Activated effector memory CD4-positive, alpha-beta T cell treated with anti-CD3 and anti-CD28 coated beads, Interleukin-2, amount 50 U/mL, for 16 hours (primary cell): ENCODE measurements at places on chromosomes 5 and 9.

DNA sequence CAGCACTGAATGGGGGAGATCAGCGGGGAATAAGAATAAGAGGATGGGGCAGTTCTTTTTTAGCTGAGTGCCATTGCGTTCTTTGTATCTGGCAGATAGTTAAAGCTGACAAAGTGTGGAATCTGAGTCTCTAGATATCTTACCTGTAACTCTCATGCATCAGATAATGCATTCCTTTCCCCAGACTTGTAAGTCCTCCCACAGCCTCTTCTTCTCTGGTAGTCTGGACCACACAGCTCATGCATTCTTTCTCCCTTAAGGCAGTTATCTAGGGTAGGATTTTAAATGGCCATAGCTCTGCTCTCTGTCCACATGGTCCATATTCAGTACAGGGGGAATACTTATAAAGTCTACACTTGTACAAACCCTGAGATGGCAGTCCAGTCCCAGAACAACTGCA, 54.0 kb upstream of the FGF10 start:
- no peak for DNase-seq

- peak; percentile 87 for DNase-seq
Observed at GRCh38 chr5:119343766-119344165, 12.1 kb upstream of the TNFAIP8 start.

- no peak for DNase-seq
Observed at GRCh38 chr5:163908253-163908652, 402.8 kb downstream of the MAT2B start.

- DNase-seq, result no peak
Observed at GRCh38 chr9:82621447-82621846, 441.5 kb downstream of the RASEF start.

DNA sequence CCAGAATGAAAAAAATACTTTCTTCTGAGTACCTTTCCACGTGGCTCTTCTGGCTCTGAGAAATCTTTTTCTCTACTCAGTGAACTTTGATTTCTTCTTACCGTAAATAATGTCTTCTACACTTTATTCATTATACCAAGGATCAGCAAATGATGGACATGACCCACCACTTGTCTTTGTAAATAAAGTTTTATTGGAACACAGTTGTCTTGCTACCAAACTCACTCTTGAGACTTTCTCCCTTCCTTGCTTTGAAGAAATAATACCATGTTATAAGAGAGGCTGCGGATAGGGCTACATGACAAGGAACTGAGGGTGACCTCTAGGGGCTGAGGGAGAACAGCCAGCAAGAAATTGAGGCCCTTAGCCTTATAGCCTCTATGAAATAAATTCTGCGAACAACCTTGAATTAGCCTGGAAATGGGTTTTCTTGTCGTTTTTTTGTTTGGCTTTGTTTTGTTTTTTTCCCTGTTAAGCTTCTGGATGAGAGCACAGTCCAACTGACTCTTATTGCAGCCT, 212.5 kb downstream of the COMMD10 start:
- DNase-seq, result no peak

GRCh38 chr9:75933982-75934381, 43.5 kb downstream of the PCSK5 start:
- DNase-seq, result no peak

- DNase-seq, result no peak
Observed at GRCh38 chr9:76643399-76644117, 120.7 kb upstream of the PCA3 start.

- peak; percentile 89 for DNase-seq
Observed at GRCh38 chr9:113523421-113524141, 60.1 kb downstream of the RGS3 start.

- DNase-seq, result no peak
Observed at GRCh38 chr5:143217804-143218160, 185.7 kb downstream of the NR3C1 start.

GRCh38 chr9:107760469-107761242, 271.1 kb upstream of the KLF4 start:
- DNase-seq, result no peak

- no peak for DNase-seq
Observed at GRCh38 chr9:29514862-29515261, 1941.6 kb upstream of the C9orf72 start.

GRCh38 chr9:128575916-128576315, 23.5 kb downstream of the SPTAN1 start:
- no peak for DNase-seq

DNA sequence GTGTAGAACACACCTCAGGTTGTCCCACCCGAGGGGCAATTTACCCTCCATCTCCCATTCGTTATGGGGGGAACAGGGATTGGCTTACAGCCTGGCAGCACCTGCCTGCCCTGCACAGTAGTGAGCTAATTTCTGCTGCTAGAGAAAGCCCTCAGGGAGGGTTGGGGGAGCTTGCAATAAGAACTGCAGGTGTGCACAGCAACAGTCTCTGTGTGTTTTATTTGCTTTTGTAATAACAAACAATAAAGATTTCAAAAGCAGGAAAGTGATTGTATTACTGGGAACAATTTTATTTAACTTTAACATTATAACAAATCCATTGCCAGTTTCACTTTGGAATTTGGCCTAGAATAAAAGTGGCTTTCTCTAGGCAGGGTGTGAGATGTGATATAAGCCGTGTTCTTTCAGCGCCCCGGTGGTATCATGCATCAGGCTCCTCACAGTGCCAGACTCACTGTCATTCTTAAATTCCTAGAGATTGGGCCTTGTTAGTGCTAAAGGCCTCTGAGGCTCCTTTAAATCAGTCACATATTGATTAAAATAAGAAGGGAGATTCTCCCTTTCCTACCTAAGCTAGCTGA, 81.1 kb downstream of the RMI1 start:
- DNase-seq, result no peak

- no peak for DNase-seq
Observed at GRCh38 chr5:51621156-51621555, 237.9 kb downstream of the ISL1 start.

DNA sequence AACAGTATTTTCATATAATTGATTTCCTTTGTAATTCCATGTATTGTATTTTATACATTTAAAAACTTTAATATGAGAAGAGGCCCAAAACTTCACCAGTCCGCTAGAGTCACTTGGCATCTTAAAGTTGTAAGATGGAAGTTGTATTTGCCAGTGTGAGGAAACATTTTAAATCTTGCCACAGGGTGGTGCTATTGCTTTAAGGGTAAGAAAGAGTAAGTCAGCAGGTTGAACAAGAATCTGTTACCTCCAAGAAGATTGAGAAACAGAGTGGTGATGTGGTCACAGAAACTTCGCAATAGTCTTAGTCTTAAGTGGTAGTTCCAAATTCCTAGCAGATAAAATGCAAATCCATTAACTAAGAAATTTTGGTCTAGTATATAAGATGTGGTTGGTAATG, 39.8 kb upstream of the RANBP6 start:
- DNase-seq, result no peak
